ENCODE measurements at places on chromosomes 11 and 22.

DNA sequence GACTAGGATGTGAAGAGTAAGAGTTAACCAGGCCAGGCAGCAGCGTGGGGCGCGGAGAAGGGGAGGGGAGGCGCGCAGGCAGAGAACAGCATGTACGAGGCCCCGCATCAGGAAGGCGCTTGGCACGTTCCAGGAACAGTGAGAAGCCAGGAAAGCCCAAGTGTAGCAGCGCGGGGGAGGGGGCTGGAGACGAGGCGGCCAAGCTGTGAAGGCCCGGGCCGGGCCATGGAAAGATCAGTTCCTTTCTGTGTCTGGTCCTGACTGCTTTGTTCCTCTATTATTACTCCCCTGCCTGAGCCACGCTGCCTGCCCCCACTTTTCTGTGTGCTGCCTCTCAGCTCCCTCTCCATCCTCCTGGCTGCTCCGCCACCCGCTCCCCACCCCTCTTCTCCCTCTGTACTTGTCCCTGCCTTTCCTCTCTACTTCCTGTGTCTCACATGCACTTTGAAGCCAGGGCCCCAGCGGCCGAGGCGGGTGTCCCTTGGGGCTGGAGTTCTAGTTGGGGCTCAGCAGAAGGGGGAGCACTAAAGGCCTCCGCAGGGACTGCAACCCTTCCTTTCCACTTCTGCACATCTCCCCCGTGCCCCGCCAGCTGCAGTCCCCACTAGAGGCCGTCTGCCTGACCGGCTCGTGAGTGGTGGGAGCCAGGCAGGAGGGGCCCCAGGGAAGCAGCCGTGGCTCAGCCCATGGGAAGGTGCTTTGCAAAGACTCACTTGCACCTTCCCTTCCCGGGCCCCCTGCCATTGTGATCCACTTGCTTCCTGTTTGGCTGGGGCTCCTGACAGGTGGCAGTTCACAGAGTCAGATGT is 63.7 kb downstream of the PRDM11 start:
- DNase-seq: no peak

DNA sequence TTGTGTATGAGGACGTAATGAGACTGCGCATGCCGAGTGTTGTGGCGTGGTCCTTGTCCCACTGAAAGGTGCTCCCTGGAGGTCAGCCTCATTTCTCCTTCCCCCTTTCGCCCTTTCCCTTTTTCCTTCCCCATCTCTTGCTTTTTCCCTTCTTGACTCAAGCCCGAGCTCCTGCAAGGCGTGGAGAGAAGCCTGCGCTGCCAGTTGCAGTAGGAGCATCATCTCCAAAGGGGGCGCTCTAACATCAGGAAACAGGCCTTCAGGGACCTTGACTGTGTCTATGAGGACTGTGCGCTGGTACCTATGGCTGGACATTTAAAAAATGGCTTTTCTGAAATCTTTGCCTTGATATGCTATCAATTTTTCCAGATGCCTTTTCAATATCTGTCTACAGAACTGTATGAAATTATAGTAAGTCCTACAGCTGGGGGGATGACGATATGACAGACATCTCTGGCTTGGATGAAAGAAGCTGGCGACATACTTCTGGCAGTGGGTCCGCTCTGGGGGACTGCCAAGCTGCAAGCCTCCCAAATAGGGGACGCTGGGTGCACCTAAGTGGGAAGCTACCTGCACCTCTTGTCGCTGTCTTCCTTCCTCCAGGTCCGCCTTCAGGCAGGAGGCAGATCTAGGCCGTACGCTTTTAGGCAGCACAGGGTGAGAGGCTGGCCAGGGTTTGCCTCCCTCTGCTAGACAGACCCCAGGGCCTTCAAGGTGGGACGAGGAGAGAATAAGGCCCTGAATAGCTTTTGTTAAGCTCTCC is 96.5 kb downstream of the NXPE2 start:
- DNase-seq: peak; percentile 33

- DNase-seq: no peak
Measured at GRCh38 chr22:28607795-28608194, 71.8 kb downstream of the TTC28 start.

DNA sequence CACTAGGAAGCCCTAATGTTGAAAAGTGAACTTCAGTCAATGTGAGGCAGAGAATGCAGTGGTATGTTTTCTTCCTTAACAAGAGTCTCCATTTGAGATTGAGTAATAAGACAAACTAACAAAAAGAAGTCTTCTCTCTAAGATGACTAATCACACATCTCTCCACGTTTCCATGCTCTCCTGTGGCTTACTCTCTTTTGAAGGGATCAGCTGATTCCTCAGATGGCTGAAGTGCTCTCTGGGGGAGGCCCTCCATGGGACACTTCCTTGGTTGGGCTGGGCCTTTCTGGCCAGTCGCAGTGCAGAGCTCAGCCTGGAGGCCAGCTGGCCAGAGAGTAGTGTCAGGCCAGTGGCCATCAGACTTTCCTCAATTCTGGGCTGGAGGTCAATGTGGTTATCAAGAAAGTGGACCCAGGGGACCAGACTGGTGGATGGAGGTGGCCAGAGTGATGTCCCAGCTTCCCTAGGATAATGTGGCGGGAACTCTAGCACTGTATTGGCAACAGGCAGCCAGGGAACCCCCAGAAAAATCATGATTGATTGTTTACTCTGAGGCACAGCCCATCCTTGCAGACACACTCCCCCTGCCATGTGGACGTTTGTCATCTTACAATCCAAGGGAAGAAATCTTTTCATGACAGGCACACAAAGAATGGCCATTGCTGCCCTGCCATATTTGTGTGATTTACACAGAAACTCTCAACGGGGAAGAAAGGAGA is 14.5 kb downstream of the CSRP3 start:
- DNase-seq: no peak

GRCh38 chr11:70333261-70333660 is 62.8 kb downstream of the PPFIA1 start:
- DNase-seq: no peak

All from GM10248 (cell line).